ENCODE measurements at places on chromosomes 16 and 17.

- DNase-seq: no peak
Observed at GRCh38 chr17:19327031-19327783, 35.3 kb downstream of the B9D1 start.

DNA sequence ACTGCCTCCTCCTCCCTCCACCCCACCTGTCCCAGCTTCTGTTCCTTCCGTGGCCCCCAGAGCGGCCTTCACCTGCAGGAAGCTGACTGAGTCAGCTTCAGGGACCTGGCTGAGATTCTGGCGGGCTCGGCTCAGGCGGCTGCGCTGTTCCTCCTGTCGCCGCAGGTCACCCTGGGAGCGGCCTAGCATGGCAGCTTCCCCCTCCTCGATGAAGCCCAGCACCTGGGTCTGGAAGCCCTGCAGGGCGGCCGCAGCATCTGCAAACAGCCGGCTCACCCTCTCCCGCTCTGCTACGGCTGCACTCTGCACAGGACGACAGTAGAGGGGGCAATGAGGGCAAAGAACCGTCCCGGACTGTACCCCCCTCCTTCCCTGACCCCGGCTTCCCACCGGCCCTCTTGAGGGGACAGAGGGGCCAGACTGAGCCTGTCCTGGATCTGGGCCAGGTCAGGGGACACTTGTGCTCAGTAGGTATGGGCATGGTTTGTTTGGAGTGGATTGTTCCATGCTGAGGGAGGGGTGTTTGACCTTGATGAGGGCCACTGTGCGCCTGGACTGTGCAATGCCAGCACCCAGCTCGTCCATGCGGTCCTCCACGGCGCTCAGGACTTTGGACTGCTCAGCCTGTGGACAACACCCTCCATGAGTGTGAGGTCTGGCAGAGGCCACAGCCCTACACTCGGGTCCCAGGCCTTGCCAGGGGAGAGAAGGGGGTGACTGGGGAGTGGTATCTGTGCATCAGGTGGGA is 2.0 kb downstream of the TRIM47 start:
- no peak for DNase-seq

DNA sequence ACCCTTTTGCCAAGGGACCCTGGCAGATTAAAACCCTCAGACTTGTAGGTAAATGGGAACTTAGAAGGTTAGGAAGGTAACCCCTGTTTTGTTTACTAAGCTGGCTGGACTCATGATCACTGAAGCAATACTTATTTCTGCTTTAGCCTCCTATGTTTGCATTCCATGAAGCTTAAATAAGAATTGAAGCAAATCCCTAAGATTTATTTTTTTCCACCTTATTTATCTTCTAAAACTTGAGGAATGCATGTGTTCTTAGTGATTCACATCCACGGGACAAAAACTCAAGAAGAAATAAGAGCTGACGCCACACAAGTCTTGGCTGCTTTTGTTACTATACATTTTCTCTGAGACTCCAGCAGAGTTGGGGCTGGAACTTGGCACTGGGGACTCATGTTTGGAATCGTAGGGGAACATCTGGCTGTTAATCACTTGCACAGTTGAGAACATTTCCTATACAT is 35.5 kb downstream of the CLUAP1 start:
- DNase-seq: no peak

DNA sequence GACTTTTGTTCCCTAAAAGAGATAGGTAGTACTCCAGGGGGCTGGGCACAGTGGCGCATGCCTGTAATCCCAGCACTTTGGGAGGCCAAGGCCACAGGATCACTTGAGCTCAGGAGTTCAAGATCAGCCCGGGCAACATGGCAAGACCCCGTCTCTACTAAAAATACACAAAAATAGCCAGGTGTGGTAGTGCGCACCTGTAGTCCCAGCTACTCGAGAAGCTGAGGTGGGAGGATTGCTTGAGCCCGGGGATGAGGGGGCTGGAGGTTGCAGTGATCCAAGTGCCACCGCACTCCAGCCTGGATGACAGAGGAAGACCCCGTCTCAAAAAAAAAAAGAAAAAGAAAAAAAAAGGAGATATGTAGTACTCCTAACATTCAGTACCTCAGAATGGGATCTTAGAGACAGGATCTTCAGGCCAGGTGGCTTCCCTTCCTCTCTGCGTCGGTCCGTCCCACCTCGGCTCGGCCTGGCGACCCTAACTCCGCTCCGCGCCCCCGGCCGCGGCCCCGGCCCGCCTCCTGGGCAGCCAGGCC is 89.6 kb downstream of the CDC27 start:
- no peak for DNase-seq

- no peak for DNase-seq
Observed at GRCh38 chr17:76547642-76548202, 7.9 kb downstream of the PRCD start.

GRCh38 chr16:1379304-1380076 is 27.8 kb downstream of the GNPTG start:
- DNase-seq: peak; percentile 84

GRCh38 chr17:67566656-67567055 is 151.1 kb upstream of the NOL11 start:
- no peak for DNase-seq

DNA sequence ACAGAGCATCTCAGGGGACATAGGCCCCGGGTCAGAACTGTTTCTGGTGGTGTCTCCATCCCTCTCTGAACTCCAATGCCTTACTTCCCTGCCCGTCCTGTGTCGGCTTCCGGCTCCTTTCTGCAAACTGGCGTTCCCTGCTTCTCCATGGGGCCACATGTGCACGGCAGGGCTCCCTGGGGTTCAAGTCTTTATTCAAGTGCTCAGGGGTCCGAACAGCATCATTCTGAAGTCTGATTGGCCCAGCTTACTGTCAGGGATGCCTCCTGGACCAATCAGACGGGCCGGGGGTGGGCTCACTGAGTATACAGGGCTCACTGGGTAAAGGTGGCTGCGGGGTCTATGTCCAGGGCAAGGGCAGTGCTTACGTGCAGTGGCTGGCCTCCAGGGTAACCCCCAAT is 17.1 kb downstream of the C16orf82 start:
- DNase-seq: no peak

- no peak for DNase-seq
Observed at GRCh38 chr16:886084-886543, 84.7 kb downstream of the LMF1 start.

DNA sequence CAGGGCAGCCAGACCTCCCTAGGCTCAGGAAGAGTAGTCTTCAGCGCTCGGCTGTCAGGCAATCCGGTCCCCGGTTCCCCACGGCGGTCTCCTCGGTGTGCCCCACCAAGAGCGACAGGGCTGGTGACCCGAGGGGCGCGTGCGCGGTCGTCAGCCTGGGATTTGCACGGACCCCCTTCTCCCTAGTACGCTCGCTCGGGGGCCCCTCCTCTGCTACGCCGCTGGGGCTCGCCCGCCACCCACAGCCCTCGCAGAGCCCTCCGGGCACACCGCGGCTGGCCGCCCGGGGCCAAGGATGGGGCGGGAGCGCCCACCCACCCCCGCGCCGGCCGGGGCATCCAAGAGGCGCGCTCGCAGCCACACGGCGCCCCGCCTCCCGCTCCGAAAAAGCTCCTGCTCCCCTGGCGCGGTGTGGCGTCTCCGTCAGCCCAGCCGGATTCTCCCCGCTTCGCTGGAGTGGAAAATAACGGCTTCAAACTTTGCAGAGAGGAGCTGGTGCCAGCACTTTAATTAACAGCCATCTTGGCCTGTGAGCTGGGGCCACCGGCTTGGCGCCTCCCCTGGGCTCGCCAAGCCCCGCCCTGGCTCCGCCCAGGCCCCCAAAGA is 2.1 kb upstream of the C1QL1 start:
- no peak for DNase-seq

DNA sequence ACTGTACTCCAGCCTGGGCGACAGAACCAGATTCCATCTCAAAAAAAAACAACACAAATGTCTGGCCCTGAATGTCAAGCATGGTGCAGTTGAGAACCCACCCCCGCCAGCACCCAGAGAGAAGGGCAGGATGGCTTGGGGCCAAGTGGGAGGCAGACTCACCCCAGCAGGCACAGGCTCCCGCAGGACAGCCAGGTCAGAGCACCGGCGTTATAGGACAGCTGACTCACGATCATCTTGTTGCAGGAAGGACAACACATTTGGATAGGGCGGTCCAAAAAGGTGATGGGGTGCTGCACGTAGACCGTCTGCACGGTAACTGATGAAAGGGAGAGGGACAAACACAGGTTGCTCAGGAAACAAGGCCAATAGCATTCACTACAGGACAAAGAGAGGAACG is 33.3 kb downstream of the LITAF start:
- no peak for DNase-seq

- DNase-seq: no peak
Observed at GRCh38 chr17:19796457-19796856, 48.4 kb upstream of the ALDH3A1 start.

DNA sequence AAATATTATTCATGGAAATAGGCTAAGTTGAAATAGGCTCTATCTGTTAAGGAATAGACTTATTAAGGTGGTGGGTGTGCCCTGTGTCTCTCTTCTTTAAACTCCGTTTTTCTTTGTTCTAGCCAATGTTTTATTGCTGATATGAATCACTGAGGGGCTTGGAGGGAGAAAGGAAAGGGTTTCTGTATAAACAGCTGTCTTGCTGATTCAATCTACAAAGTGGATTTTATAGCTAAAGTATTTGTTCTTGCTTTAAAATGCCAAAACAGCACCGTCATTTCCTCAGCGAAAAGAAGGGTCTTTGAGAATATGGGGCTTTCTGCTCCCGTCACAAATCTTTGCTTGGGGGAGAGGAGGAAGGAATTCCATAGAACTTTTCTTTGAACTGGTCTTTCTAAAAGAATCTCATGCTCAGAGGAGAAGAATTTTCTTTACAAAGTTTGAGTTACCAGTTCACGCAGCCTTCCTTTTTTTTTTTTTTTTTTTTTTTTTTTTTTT is 39.3 kb downstream of the MSI2 start:
- no peak for DNase-seq

GRCh38 chr17:8712698-8713097 is 31.9 kb downstream of the CCDC42 start:
- DNase-seq: no peak

DNA sequence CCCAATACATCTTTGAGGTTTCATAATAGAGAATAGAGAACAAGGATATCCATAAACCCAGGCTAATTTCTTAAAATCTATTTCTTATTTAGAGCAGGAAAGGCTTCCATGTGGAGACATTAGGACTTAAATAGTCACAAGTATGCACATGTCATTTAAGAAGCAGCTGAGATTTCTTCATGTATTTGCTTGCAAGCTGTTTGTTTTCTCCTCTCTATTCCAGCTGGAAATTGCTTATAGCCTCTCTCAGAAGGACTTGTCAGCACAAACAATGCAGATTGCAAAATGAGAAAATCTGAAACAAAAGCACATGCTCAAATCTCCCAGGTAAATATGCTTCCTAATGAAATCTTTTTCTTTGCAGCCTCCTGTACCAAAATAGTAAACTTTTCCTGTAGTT is 1473.1 kb downstream of the CDH8 start:
- no peak for DNase-seq

- no peak for DNase-seq
Observed at GRCh38 chr16:83160287-83161020, 533.7 kb downstream of the CDH13 start.

DNA sequence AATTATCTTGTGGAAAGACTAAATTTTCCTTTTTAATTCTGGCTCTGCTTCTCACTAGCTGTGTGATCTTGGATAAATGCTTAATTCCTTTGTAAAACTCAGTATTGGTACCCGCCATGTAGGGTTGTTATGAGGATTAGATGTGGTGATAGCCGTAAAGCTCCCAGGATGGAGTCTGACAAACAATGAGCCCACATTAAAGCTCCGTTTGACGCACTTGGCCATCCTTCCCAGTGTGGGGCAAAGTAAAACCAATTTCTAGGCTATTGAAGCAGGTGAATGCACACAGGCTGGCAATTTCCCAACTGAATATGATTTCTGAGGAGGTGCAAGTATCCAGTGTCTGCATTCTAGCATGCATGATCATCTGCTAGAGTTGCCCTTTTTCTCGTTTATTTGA is 123.6 kb downstream of the MRTFB start:
- no peak for DNase-seq

- no peak for DNase-seq
Observed at GRCh38 chr17:61401389-61402072, 1.9 kb downstream of the TBX2 start.

DNA sequence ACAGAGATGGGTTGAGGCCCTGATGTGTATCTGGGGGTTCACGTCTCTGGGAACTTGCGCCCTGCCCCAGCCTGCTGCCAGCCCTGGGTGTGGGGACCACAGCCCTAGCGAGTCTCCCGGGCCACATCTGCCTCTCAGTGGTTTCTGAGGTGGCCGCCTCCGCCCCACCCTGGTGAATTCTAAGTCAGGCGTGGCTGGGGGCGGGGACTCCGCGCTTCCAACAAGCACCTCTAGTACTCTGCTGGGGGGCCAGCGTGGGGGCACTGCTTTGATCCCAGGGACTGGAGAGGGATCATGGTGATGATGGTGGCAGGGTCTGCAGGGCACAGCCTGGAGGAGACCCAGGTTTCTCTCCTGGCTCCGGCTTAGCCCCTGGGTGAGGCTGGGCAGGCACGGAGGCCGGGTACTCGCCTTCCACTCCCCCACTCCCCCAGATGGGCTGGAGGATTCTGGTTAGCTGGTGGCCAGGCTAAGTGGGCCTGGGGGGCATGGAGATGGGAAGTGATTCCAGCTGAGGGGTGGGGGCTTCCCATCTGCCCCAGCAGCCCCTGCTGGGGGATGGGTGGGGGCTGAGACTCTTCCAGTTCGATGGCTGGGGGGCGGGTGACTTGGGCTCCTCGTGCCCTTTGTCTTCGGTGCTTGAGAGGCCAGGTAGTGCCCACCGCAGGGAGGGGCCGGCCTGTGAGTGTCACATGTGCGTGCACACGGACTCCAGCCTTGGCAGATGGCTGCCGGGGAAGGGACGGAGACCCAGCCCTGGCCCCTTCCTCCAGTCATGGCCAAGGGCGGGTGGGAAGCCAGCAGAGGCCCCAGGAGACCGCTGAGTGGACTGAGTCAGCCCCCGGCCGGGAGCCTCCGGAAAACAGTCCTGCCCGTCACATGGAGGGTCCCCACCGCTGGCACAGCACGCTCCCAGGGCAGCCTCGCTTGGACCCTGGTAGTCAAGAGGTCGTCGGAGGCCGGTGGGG is 3.9 kb downstream of the GLIS2 start:
- peak; percentile 67 for DNase-seq

DNA sequence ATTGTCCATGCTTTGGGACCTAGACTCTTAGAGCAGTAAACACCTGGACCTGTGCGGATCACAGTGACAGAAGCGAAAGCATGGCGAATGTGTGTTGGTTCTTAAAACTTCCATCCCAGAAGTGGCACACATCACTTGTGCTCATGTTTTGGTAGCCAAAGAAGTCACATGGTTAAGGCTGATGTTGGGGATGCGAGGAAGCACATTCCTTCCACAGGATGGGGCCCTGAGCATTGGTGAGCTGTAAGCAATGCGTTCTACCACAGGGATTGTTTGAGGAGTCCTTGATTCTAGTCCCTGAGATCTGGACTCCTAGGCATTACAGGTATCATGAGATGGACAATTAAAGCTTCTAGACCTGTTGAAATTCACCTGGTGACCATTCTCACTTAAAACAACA is 375.9 kb downstream of the UTP18 start:
- DNase-seq: no peak

- DNase-seq: no peak
Observed at GRCh38 chr16:49462362-49462988, 88.9 kb downstream of the C16orf78 start.

GRCh38 chr17:33725675-33726271 is 432.7 kb upstream of the ASIC2 start:
- DNase-seq: peak; percentile 16

GRCh38 chr16:30083216-30084055 is 7.6 kb downstream of the PPP4C start:
- DNase-seq: no peak
